Activated CD4-positive, alpha-beta T cell treated with anti-CD3 and anti-CD28 coated beads, Interleukin-2, amount 50 U/mL, for 48 hours (primary cell): ENCODE measurements at places on chromosomes 4 and X.

GRCh38 chr4:40874901-40875300 lies 125.1 kb downstream of the NSUN7 start:
- no peak for DNase-seq

DNA sequence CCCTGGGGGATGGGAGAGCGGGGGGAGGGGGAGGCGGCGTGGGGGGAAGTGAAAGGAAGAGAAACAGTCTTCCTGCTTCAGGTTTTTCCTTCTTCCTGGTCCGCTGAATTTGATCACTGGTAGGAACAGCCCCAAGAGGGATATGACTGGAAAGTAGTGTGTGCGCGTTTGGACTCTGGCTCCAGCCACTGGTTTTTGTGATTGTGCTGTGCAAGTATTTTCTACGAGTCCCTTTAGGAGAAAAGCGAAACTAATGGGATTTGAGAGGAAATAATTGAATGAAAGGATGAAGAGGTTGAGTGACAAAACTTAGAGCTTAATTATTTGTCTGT lies 836 bp downstream of the PRRG1 start:
- DNase-seq = no peak

- DNase-seq = no peak
Observed at GRCh38 chrX:32448945-32449344, 762.4 kb downstream of the DMD start.

- DNase-seq = no peak
Observed at GRCh38 chr4:21775703-21776102, 172.9 kb downstream of the KCNIP4 start.

DNA sequence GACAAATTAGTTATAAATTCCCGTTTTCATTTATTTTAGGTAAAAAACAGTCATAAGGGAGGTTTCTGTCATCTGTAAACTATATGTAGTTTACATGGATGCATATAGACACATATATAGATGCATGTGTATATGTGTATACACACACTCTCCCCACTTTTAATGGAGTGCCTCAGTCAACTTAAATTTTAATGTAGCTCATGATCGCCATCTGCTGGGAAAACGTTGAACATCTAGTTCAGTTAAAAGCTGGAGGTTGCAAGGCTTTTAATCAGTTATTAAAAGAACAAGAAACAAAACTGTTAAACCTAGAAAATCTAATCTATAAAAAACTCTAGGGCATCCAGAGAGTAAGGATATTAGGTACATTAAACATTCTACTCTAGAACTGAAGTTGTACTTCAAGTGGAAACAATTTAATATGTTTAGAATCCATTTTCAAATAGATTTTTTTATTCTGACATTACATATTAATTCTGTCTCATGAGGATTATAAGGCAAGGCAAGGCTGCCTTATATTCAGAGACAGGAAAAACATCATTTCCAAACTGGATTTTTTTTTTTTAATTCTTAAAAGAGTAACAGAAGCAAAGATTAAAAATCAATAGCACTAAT lies 122.6 kb downstream of the SHISA3 start:
- DNase-seq = peak; percentile 45

GRCh38 chrX:153517423-153517822 lies at the start of gene ATP2B3:
ATP2B3 (plus strand) TSS chrX:153517642; CDS start chrX:153536248, 18,606 bp downstream.
- DNase-seq = no peak

- no peak for DNase-seq
Observed at GRCh38 chr4:4559596-4559995, 17.7 kb upstream of the STX18 start.

DNA sequence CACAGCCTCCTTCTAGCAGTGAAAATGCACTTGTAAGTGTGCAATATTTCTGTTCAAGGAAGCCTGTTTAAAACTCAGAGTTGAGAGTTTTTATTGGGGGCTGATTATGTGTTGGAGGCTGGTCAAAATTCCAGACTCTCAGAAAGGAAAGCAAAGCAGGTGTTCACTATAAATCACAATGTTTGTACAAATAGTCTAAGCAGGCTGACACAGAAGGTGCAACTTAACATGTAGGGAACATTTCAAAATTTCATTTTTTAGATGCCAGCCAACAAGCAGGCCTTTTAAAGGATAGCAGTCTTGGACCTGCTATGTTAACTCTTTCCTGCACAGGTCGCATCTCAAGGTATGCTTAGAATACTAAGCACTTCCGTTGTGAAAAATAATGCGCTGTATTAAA lies 112.3 kb upstream of the IL13RA1 start:
- DNase-seq = no peak
